Lung (tissue), 17 donors: ENCODE measurements at places on chromosomes 3 and 15.
A peak's percentile ranks its signal among the peaks of the same experiment; 100 is the strongest.

DNA sequence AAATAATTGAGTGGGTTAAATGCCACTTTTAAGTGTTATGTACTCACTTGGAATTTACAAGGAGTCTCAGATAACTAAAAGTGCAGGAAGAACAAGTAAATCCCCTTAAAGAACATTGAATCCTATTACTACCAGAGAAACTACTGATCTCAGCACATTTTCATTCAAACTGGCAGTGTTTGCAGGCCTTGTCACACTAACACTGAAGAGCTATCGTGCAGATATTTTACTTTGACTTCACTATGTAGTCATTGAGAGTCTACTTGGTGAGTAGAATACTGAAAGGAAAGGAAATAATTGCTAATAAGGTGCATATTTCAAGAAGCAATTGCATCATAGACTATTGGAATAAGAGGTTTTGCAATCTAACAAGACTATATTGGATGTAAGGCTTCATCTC lies 721.4 kb upstream of the CBLB start:
- DNase-seq, result peak; percentile 66

DNA sequence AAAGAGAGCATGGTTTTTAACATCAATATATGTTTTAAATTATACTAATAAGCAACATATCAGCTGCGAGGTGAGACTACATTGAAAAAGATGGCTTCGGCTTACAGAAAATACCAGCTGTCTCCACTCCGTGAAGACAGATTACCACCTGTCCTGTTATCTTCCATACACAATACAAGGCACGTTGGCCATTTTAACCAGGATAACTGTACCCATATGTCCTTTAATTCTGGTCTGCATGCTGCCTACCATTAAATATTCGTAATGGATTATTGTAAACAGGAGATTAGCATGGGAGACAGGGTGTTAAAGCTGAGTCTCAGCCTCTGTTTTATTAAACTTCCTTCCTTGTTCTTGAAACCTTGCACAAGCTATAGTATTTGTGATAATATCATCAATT lies 855.5 kb downstream of the ROBO1 start:
- no peak for DNase-seq

GRCh38 chr3:31833391-31834190 lies 147.5 kb downstream of the OSBPL10 start:
- DNase-seq, result no peak

- no peak for DNase-seq
These were observed 909.6 kb downstream of the ROBO1 start for GRCh38 chr3:78858174-78858573.

GRCh38 chr3:186959029-186959624 lies 28.8 kb downstream of the ST6GAL1 start:
- no peak for DNase-seq

GRCh38 chr3:112817271-112817670 lies 29.4 kb downstream of the CD200R1L start:
- DNase-seq, result no peak

DNA sequence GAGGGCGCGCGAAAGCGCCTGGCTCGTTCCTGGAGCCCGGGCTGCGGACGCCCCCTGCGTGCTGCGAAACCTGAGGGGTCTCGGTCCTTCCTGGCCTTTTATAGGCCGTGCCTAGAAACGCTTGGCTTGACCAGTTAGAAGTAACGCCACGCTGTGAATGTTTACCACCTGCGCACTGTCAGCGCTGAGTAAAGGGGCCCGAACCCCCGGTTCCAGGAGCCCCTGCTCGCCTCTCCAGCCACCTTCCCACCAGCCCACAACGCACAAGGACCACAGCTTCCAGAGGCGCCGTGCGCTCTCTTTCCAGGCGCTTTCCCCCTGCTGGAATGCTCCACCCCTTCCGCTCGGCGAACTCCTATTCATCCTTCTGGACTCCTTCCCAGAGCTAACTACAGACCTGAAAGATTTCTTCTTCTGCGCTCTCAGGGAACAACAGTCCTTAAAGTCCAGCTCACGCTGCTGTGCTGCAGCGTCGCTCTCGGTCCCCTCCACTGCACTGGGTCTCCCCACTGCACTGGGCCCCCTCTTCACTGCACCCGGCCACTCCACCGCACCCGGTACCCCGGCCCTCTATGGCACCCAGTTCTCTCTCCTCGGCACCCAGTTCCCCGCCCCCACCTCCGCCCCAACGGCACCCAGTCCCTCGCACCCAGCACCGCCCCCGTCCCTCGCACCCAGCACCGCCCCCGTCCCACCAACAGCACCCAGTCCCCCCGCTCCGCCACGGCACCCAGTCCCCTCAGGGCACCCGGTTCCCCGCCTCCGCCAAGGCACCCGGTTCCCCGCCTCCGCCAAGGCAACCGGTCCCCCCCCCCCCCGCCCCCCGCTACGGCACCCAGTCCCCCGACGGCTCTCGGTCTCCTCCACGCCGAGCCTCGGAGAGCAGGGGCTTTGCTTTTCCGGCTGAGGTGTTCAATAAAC lies 69.8 kb downstream of the SQOR start:
- peak; percentile 32 for DNase-seq

DNA sequence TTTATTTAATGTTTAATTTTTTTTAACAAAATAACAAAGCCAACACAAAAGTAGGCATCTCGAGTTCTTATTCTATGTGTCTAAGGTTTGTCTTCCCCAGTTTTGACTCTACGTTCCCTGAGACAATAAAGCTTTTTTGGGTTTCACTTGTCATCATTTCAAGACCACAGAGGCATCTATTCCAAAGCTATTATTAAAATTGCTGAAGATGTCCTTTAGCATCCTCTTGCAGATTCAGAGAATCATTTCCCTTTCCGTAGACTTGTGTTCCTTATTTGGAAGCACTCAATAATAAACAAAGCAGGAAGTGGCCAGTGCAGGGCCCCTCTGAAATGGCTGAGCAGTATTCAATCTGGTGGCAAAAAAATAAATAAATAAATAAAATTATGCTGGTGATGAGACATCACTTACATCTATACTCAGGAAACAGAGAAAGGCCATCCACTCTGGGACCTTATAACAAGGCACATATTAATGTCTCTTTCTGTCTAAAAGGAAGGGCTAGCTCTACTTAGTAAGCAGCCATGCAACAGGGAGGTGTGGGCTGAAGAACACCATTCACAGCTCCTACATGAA lies 362.3 kb downstream of the WDR72 start:
- no peak for DNase-seq

GRCh38 chr15:70569091-70569713 lies 194.2 kb downstream of the UACA start:
- DNase-seq, result peak; percentile 89

DNA sequence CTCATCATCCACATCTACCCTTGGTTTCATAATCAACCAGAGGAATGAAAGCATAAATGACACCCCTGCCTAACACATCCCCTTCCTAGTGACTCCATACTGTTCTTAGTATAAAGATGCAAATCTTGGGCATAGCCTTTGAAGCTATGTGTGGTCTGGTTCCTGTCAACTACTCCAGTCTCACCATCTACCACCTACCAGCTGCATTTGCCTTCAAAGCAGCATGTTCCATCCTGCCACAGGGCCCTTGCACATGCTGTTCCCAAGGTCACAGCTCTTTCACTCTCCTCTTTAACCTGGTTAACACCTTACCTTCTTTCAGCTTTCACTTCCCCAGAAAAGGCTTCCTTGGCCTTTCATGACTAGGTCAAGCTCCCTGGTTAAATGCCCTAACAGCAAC lies 62.3 kb upstream of the ARHGEF3 start:
- DNase-seq, result no peak

GRCh38 chr3:186628756-186629155 lies 11.4 kb upstream of the FETUB start:
- no peak for DNase-seq

DNA sequence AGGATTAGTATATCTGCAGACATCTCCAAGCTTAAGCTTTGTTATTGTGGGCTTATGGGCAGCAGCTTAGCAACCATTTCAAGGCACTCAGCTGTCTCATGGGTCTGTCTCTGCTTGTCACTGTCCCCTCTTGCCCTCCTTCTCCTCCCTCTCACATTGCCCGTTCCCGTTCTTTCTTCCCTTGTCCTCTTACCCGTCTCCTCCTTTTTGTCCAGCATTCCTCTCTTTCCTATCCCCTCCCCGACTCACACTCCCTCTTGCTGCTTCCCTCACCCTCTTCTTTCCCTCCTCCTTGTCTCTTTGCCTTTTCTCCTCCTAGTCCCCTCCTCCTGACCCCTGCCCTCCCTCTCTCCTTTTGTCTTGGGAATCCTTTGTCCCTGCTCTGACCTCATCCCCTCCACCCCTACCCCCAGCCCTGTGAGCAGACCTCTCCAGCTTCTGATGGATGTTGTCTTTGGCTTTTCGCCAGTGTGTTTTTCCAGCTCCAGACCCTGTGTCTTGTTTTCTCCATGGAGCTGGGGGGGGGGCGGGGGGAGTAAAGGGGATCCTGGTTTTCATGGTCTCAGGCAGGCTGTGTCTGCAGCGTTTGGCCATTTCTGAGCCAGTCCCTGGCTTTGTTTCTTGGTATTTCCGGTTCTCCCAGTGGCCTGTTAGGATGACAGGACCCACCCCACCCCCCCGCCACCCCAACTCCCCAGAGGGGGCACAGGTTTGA lies 47.9 kb upstream of the TRAK1 start:
- DNase-seq, result peak; percentile 88

GRCh38 chr3:116630494-116630893 lies 79.1 kb upstream of the TUSC7 start:
- DNase-seq, result no peak
